Epithelial cell of prostate (primary cell): ENCODE measurements at places on chromosomes 4 and X.

DNA sequence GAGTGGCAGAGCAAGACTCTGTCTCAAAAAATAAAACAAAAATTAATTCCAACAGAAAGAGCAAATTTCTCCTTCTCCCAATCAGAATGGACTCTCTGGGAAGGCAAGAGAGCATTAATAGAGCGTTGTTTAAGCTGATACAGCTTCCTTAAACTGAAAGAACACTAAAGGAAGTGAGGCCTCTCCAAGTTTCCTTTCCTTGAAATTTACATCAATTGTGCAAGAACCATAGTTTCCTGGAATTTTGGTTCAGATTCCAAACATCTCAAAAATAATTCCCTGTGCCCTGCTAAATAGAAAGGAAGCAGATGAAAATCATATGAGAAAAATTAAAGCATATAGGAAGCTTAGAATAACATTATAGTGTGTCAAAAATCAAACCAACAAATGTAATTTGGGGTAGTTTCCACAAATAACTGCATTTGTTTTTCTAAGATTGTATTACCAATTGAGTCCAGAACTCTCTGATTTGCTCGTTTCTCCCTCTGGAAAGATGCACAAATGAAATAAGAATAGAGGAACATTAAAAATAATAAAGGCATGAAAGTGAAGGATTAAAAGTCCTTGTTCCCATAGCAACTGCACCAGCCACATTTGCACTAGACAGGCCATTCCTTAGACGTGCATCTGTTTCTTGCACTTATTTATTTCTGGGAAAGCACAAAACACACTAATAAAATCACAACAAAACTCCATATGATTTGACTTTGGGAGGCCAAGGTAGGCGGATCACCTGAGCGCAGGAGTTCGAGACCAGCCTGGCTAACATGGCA is 3.7 kb upstream of the FAM241A start:
- no peak for DNase-seq

- DNase-seq: no peak
Measured at GRCh38 chr4:8350352-8350751, 80.8 kb downstream of the HTRA3 start.

DNA sequence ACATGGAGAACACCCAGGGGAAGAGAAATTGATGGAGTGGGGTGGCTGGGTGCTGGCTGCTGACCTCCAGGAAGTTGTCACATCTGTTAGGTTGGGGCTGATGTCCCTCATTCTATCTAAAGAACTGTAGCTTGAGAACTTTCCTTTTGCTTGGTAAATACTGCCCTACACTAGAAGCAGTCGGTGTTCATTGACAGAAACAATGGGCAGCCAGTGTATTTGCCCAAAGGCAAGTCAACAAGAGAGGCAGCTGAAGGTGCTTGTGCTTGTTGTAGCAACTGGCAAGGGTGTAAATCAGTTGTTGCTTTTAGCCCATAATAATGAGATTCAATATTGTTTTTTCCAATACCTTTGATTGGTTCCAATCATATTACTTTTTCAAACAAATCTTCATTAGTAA is 956 bp downstream of the TMEM154 start:
- DNase-seq: no peak

DNA sequence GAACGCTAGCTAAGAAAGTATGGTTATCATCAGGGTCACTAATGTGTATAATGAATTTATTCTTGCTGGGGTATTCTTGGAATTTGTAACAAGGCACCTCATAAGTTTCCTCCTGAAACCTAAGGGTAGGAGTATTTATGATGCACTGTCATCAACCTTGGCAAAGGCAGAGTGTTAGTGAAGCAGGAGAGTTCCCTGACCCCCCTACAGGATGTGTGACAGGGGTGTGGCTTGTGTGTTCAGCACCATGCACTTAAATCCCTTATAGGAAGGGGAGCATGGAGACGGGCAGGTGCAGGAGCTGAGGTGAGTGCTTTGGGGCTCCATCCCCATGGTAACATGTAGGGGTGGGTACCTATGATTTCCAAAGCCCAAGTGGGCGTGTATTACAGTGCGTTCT is 237.7 kb downstream of the GALNTL6 start:
- DNase-seq: no peak

GRCh38 chrX:138020941-138021340 is 455.0 kb downstream of the ZIC3 start:
- DNase-seq: no peak

DNA sequence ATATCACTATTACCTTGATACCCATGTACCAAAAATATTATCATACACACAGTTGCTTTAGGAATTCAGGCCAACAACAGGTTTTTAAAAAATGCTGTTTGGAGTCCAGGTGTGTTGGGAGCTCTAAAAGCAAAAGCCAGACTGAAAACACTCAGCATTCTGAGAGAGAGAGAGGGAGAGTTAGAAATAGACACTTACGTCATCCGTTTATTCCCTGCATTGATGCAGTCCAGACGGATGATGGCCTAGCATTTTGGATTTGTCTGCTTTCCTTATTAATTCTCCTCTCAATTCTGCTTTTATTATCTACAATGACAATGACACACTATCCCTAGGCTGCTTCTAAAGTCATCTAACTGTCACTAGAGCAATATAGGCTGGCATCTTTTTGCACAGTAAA is 358.3 kb upstream of the BOD1L1 start:
- no peak for DNase-seq

DNA sequence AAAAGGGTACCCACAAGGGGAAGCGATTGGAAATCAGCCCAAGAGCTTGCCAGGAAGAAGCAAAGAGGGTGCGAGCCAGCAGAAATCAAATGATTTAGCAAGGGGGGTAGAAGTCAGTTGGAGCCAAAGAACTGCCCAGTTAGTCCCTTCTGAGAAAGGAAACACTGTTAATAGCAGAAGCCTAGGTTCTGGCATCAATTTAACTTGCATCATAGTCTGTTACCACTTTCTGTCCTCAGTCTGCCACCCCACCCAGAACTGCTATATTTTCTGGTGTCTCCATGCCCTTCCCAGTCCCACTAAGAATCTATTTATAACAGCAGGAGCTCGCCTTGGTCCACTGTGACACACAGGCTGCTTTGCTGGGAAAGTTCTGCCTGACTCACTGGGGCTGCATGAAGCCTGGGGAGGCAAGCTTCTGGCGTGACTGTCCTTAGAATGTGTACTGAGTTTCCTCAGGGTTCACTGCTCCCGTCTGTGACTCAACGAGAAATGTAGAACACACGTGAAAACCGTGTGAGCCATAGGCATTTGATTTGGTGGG is 157.8 kb upstream of the TTC29 start:
- DNase-seq: peak; percentile 48

GRCh38 chr4:183136855-183137254 is 37.8 kb downstream of the WWC2 start:
- no peak for DNase-seq

GRCh38 chr4:56342746-56343145 is 44.5 kb downstream of the AASDH start:
- DNase-seq: no peak

GRCh38 chrX:68942104-68942503 is 113.3 kb downstream of the EFNB1 start:
- no peak for DNase-seq

- no peak for DNase-seq
Measured at GRCh38 chr4:125168531-125168930, 146.2 kb upstream of the FAT4 start.

- peak; percentile 69 for DNase-seq
Measured at GRCh38 chr4:113435893-113436292, 325.6 kb downstream of the CAMK2D start.

DNA sequence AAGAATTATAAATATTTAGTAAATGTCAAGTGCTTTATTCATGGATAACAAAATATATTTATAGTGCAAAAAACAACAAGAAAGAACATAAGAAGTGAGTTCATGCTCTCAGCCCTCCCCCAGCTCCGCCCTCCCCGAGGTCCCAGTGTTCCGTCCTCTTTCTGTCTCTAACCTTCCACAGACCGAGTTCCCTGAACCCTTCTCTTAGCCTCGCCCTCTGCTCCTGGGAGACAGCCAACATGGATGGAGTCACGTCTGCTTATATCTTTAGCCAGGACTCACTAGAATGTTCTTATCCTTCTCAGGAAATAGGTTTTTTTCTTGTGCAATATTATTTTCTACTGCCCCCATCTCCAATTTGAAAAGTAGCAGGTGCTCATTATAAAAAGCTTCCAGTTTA is 40.1 kb upstream of the HELT start:
- no peak for DNase-seq

DNA sequence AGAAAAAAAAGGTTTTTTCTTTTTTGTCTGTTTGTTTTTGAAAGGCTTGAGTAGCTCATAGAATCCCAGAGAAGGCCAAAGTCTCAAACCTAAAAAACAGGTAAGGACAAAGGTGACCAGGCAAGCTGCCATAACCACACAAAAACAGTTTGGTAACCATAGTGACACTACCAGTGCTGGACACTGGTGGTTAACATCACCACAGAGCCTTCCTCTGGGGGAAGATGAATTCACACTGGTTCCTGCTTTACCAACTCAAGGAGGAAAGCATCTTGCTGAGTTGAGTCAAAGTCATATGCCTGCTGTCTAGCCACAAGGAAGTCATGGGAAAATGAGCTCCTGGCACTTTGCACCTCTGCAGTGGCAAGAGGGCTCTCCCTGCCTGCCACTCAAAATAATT is 32.5 kb downstream of the IDS start:
- no peak for DNase-seq

DNA sequence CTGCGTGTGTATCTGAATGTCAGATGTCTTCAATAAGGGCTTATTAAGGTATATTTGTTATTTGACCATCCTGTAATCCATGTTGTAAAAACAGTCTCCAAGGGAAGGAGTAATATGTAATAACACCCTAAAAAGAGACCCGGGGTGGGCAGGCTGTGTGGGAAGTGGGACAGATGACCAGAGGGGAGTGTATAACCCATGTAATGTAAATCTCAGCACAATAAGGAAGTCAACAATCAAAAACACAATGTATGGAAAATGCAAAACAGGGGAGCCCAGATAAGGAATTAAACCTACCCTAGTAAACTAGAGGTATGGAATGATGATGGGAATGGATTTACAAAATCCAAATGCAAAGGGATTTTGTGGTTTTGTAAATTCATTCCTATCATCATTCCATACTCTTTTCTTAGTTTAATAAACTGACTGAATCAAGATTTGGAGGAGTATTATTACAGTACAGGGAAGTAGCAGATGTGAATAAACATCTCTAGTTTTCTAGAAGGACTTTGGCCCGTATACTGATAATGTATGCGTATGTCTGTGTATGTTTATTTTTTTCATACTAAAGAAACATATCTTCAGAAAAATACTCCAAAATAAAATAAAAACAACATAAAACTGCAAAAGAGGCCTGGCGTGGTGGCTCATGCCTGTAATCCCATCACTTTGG is 15.7 kb upstream of the ENPEP start:
- no peak for DNase-seq

DNA sequence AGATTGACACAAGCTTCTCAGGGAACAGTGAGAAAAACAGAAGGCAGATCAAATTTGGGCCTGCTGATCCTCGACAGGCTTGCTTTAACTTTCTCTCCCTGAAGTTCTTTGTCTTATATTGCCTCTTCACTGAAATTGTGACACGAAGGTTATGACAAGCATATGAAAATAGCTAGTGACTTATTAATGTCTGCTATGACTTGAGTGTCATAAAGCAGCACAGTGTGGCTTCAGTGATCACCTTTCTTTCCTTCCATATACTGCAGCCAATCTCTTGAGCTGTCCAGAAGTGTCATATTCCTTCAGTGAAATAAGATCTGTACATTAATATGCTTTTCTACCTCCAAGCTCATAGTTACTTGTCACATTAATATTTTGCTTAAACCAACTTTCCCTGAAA is 870.2 kb downstream of the C4orf33 start:
- DNase-seq: no peak

GRCh38 chr4:25235401-25235800 is 1.6 kb downstream of the PI4K2B start:
- DNase-seq: no peak

- DNase-seq: no peak
Measured at GRCh38 chr4:121709766-121710405, 13.1 kb upstream of the ANXA5 start.

DNA sequence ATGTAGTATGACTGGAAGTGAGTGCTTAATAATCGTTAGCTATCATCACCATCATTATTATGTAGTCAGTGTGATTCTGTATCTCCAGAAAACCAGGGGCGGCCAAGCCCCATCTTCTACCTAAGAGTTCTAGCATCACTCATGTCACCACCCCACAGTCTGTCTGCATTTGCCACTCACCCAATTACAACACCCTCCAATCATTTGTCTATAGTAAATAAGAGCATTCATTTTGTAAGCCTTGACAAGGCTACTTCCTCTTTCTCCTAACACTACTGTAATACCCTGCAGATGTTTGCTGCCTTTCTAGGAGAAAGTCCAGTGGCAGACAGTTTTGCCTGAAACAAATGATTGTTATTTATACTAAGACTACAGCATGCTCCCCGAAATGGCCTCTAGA is 15.8 kb upstream of the IL21 start:
- DNase-seq: no peak

- no peak for DNase-seq
Measured at GRCh38 chr4:17310269-17310652, 201.6 kb downstream of the QDPR start.

DNA sequence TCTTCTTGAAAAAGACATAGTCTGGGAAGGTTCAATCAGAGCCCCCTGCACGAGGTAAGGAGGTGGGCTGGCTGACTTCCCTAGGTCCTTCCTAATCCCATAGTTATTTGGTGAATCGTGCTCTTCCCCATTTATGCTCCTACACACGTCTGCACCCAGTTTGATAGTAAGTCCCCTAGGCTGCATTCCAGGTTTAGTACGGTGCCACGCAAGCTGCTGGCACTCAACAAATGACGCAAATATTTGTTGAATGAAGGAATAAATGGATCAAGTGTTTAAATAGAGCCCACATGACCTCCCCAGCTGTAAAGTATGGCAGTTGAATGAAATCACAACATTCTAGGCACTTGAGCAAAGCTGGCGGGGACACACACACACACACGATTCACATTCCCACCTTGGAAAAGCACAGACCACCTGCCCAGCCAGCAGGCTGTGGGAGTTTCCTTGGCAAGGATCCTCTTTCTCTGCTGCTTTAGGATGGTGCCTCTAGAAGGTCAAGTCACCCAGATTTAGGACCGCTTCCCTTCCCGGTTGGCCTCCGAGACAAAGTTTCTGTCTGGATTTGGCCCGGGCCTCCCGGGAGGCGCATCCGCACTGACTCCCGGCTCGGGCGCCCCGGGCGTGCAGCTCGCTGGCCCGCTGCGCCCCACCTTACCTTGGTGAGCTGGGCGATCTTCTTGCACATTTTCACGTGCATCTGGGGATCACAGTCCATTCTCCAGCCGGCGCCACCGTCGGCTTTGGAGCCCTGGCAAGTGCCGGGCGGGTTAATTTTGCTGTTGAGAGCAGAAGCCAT is 721 bp downstream of the FAM184B start:
- no peak for DNase-seq
